ENCODE measurements at places on chromosomes 12 and 14.

DNA sequence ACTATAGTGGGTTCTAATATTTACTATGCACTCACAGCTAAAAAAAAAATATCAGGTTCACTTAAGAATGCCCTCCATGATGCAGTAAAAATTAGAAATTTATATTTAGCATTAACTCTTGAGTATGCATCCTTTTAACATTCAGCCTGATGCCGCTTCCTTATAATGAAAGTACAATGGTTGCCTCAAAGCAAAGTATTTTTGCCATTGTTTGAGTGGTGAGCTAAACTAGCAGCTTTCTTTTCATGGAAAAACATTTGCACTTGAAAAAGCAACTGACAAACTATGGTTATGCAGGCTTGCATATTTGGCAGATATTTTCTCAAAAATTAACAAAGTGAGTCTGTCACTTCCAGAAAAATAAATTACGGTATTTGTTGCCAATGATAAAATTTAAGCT is 188.6 kb downstream of the SLC6A15 start:
- DNase-seq: no peak

DNA sequence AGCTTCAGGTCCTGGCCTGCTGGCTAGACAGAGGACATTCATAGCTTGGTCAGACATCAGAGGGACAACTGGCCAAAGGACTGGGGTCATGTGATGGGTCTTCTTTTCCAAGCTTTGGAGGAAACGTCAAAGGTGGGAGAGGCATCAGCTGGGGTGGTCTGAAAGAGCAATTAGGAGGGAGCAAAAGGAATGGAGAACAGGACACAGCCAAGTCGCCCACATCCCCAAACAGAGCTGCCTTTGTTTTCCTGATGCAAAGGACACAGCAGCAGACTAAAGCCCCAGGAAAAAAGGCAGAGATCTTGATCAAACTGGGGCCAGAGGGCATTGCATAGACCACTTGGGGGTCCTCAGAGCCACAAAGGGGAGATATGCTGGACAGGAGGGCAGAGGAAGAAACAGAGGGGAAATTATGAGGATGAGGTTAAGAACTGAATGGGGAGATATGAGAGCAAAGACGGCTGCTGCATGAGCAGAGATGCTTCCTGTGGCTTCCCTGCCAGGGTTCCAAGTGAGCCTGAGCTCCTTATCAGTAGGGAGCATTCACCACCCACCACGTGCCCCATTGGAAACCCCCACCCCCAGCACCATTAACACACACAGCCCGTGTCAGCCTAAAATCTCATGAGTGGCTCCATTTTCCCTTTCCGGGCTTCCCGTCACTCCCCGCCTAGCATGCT is 62.4 kb downstream of the ANO2 start:
- DNase-seq: no peak

DNA sequence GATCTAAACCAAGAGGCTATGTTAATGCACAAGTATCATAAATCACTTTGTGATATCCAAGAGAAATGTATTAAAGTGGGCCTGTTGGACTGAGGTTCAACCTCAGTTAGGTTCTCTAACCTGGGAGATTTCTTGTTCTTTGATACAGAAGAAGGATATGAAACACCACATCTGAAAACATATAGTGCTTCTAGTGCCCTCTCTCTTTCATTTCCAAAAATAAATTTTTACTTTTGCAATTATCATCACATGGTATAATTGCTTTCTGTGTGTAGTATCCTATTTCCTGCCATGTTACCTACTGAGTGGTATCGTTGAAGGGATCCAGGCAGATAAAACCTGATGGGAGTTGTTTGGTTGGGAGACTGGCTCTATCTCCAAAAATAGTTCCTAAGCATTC is 264.9 kb downstream of the CCER1 start:
- no peak for DNase-seq

DNA sequence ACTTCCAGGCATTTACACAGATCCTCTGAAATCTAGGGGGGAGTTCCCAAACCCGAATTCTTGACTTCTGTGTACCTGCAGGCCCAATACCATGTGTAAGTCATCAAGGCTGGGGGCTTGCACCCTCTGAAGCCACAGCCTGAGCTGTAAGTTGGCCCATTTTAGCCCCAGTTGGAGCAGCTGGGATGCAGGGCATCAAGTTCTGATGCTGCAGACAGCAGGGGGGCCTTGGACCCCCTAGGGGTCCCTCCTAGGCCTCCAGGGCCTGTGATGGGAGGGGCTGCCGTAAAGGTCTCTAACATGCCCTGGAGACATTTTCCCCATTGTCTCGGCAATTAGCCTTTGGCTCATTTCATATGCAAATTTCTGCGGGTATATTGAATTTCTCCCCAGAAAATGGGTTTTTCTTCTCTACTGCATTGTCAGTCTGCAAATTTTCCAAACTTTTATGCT is 59.5 kb downstream of the LRIG3 start:
- no peak for DNase-seq

- no peak for DNase-seq
Observed at GRCh38 chr12:3977621-3978020, 104.4 kb upstream of the PARP11 start.

GRCh38 chr12:124703856-124704255 is 136.4 kb upstream of the NCOR2 start:
- DNase-seq: no peak

- DNase-seq: no peak
Observed at GRCh38 chr12:108915632-108916133, 35.8 kb downstream of the DAO start.

GRCh38 chr14:51822499-51822898 is 37.9 kb upstream of the GNG2 start:
- no peak for DNase-seq

GRCh38 chr12:121939186-121939585 is 20.8 kb downstream of the CFAP251 start:
- DNase-seq: no peak

GRCh38 chr12:6699989-6700645 is 498 bp downstream of the PIANP start:
- no peak for DNase-seq
